ENCODE measurements at places on chromosomes 6 and 20. TPM values are rescaled to one million over a fixed set of nuclear protein-coding genes. Genes with fewer than 3 reads are reported as not detected.
A peak's percentile ranks its signal among the peaks of the same experiment; 100 is the strongest.

The MAPK13 gene
- 12.7 TPM for total RNA-seq

The GFRA4 gene
- total RNA-seq, result not detected

The ARG1 gene
- total RNA-seq, result 3.5 TPM

The RRP36 gene
- total RNA-seq, result 184 TPM

DNA sequence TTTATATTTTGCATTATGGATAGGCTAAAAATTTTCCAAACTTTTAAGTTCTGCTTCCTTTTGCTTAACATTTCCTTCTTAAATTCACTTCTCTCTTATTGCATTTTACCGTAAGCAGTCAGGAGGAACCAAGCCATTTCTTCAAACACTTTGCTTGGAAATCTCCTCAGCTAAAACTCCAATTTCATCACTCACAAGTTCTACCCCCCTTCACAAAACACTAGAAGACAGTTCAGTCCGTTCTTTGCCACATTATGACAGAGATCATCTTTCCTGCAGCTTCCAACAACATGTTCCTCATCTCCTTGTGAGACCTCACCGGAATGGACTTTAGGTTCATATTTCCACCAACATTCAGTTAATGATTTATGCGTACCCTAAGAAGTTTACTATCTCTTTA, 79.2 kb upstream of the LY86 start:
- no peak overlapping the region for H3K27ac ChIP-seq
- no peaks in the 10 kb centered on the region for H3K36me3 ChIP-seq
- H3K4me1 ChIP-seq, result 0 out of 2 replicates have a peak, but pooled peaks cover 6% of the 10 kb centered on the region
- no peak overlapping the region for H3K4me3 ChIP-seq
- peaks cover 6% of the 10 kb centered on the region for H3K27me3 ChIP-seq

DNA sequence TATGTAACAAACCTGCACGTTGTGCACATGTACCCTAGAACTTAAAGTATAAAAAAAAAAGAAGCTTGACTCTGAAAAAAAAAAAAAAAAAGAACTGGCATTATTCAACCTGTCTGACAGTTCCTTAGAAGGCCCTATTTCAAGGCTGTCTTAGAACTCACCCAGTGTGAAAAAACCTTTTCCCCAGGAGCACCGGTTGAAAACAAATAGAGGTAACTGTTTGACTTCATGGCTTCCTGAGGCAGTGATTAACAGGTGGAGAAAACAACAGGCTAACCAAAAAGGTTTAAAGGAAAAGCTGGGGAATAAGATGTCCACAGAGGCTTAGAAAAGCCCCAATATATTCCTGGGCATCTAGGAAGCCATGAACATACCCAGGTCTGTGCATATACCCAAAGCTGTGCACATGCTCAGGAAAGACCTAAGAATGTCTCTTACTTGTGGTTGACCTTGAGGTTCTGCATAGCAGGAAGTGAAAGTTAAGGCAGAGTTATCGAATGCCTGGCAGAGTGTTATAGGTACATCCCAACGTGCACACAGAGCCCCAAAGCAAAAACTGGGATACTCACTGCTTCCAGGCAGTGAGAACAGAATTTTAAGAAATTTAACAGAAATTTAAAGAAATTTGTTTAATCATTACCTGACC, 7.0 kb downstream of the UQCC1 start:
- H3K4me3 ChIP-seq, result no peak overlapping the region
- H3K36me3 ChIP-seq, result peaks cover 5% of the 10 kb centered on the region
- no peak for DNase-seq
- peaks cover 20% of the 10 kb centered on the region for H3K4me1 ChIP-seq

- no peaks in the 10 kb centered on the region for H3K36me3 ChIP-seq
- DNase-seq, result no peak
- H3K27ac ChIP-seq, result no peak overlapping the region
- peaks cover 2% of the 10 kb centered on the region for H3K27me3 ChIP-seq
These were observed 75.8 kb downstream of the GJA10 start for GRCh38 chr6:89970072-89970471.

DNA sequence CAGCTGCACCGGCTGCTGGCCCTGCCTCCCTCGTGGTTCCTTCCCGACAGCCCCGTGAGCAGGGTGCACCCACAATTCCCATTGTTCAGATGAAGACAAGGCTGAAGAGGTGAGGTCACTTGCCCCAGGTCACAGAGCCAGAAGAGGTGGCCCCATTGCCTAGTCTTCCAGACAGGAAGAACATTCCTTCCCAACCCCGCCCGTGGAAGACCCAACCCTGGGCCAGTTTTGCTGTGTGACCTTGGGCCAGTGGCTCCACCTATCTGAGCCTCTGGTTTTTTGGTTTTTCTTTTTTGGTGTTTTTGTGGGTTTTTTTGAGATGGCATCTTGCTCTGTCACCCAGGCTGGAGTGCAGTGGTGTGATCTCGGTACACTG, 61.7 kb downstream of the RIPOR3 start:
- H3K27ac ChIP-seq, result no peak overlapping the region
- no peaks in the 10 kb centered on the region for H3K36me3 ChIP-seq
- H3K4me1 ChIP-seq, result peaks cover 41% of the 10 kb centered on the region
- no peak for DNase-seq

GRCh38 chr6:103344554-103345163, 1515.1 kb downstream of the HACE1 start:
- H3K27me3 ChIP-seq, result no peaks in the 10 kb centered on the region
- H3K27ac ChIP-seq, result peak overlapping the region; percentile 43
- H3K36me3 ChIP-seq, result no peaks in the 10 kb centered on the region
- peak overlapping the region; percentile 40 for H3K4me3 ChIP-seq
- H3K4me1 ChIP-seq, result peaks cover 17% of the 10 kb centered on the region

GRCh38 chr20:44070139-44070900, 116.7 kb downstream of the JPH2 start:
- DNase-seq, result no peak
- peaks cover 37% of the 10 kb centered on the region for H3K27me3 ChIP-seq
- H3K4me3 ChIP-seq, result no peak overlapping the region
- no peaks in the 10 kb centered on the region for H3K4me1 ChIP-seq
- H3K36me3 ChIP-seq, result no peaks in the 10 kb centered on the region

DNA sequence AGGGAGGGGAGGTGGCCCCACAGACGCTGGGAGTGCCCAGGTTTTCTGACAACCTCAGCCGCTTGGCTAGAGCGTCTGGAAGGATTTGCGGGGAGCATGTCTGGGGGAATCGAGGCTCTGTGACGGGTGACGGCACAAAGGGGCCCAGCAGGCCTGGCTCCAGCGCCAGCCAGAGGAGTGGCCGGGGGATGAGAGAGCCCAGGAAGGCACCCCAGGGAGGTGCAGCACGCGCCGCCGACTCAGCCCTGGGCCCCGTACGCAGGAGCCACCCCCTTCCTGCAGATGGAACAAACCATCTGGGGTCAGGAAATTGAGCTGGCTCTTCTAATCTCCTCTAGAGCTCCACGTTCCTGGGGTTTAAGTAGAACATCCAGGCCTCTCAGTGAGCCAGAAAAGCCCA, 5.9 kb upstream of the SLCO4A1 start:
- H3K27me3 ChIP-seq, result peaks cover 69% of the 10 kb centered on the region
- no peak for DNase-seq
- H3K36me3 ChIP-seq, result no peaks in the 10 kb centered on the region
- H3K4me1 ChIP-seq, result peaks cover 99% of the 10 kb centered on the region

- no peaks in the 10 kb centered on the region for H3K36me3 ChIP-seq
- peaks cover 96% of the 10 kb centered on the region for H3K4me1 ChIP-seq
- H3K4me3 ChIP-seq, result no peak overlapping the region
- no peak overlapping the region for H3K27ac ChIP-seq
- no peaks in the 10 kb centered on the region for H3K27me3 ChIP-seq
- no peak for DNase-seq
These were observed 135.5 kb downstream of the ZDHHC14 start for GRCh38 chr6:157516319-157517026.

DNA sequence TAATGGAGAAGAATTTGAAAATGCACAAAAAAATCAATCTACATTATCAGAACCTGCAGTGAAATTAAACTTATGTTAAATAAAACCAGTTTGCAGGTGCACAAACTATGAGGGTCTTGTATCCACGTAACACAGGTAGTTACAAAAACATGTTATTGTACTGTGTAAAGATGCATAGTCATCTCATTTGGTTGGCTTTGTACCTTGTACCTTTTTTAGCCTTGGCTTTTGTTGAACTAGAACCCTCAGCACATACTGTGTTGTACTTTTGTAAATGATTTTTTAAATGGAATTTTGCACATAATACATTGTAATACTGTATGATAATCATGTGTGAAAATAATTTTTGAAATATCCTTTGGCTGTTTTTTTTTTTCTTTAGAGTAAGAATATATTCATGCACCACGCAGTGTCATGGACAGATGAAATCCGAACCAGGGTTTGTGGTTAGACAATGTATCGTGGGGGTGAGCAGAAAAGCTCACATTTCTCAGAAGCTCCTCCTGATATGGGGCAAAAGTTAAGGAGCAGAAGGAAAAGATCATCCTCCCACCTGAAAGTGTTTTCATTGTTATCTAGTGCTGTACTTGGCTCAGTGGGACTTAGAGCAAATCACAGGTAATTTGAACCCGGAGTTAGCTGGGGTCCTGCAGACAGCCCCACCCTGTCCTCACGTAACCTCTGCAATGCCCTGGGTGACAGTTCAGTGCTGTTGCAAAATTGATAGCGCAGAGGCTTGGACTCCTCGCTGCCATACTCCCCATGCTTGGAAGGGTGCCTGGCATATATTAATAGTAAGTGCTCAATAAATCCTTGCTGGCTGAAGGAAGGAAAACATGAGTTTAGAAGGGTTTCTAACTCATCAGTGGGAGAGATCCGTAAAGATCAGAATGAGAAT, 14.8 kb upstream of the NAA20 start:
- no peaks in the 10 kb centered on the region for H3K36me3 ChIP-seq
- peak overlapping the region; percentile 53 for H3K4me3 ChIP-seq
- no peaks in the 10 kb centered on the region for H3K27me3 ChIP-seq
- H3K27ac ChIP-seq, result peak overlapping the region; percentile 87

- DNase-seq, result no peak
- H3K4me1 ChIP-seq, result peaks cover 19% of the 10 kb centered on the region
- H3K27me3 ChIP-seq, result no peaks in the 10 kb centered on the region
These were observed 130.9 kb downstream of the AGPAT4 start for GRCh38 chr6:161142957-161143296.

DNA sequence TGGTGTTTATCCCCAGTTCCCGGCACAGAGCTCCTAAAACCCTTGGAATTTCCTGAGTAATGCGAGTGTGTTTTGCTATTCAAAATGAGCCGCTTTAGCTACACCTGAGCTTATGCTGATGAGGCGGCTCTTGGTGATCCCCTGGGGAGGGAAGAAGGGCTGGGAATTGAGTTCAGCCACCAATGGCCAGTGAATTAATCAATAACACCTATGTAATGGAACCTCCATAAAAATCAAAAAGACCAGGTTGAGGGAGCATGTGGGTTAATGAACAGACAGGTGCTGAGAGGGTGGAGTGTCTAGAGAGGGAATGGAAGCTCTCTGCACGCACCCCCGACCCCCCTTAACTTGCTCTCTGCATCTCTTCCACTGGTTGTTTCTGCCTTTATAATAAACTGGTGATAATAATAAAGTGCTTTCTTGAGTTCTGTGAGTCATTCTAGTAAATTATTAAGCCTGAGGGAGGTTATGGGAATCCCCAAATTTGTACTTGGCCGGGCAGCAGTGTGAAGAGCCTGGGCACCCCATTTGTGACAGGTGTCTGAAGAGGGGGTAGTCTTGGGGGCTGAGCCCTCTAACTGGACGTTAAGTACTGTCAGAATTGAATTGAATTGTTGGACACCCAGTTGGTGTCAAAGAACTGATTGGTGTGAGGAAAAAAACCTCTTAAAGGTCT, 24.6 kb upstream of the SERPINB1 start:
- no peaks in the 10 kb centered on the region for H3K36me3 ChIP-seq
- H3K27ac ChIP-seq, result no peak overlapping the region
